ENCODE measurements at places on chromosomes 12 and 14.

GRCh38 chr14:75023108-75023507, 20.4 kb downstream of the EIF2B2 start:
- DNase-seq, result no peak

GRCh38 chr14:68510201-68511128, 282.4 kb downstream of the ZFP36L1 start:
- peak; percentile 95 for DNase-seq

GRCh38 chr12:19801941-19802340, 362.6 kb downstream of the AEBP2 start:
- DNase-seq, result no peak

DNA sequence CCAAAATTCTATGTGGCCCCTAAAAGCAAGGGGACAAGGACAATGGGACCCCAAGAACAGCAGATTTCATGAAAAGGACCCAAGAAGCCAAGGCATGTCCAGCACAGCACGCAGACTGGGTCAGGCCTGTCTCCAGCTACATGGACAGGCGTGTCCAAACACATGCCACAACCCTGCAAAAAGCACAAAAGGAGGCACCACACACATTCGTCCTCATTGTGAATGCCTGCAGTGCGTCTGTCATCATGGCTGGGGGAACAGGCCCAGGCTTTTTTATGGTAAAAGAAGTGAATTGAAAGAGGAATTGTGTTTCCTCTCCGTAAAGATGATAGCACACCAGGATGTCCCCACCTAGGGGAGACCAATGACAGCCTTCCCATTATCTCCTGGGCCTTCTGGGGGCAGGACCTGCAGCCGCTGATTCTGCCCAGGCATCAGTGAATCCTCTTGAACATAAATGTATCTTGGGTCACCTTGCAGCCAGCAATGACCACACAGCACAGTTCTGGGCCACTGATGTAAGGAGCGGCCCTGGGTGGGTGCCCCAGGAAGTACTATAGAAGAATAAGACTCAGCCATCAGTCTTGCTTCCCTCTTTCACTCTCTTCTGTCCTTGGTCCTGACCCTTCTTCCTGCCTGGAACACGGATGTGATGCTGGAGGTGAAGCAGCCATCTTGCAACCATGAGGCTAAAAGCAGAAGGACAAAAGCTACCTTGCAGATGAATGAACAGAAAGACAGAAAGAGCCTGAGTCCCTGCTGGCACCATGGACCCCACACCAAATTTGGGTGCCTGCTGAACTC, 29.8 kb upstream of the C14orf180 start:
- no peak for DNase-seq

GRCh38 chr14:96727491-96727890, 69.7 kb upstream of the VRK1 start:
- no peak for DNase-seq

DNA sequence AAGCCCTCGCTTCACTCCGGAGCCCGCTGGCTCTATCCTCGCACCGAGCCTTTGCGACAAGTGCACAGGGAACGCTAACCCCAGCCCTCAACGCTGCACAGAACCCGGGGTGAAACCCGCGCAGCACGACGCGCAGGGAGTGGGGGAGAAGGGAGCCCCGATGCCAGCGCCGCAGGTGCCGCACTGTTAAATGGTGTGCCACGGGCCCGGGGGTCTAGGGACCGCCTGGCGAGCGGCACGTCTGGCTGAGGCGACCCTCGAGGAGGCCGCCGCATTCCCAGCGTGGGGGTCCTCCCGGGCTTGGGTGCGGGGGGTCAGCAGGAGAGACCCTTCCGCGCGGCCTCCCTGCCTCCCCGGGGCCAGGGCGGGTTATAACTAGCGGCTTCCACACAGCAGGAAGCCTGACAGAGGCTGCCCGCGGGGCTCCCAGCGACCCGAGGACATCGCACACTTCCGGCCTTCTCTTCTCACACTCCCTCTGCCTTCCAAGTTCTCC, 23.8 kb upstream of the LRTM2 start:
- peak; percentile 24 for DNase-seq

GRCh38 chr14:71060825-71061455, 153.7 kb downstream of the PCNX1 start:
- peak; percentile 17 for DNase-seq

DNA sequence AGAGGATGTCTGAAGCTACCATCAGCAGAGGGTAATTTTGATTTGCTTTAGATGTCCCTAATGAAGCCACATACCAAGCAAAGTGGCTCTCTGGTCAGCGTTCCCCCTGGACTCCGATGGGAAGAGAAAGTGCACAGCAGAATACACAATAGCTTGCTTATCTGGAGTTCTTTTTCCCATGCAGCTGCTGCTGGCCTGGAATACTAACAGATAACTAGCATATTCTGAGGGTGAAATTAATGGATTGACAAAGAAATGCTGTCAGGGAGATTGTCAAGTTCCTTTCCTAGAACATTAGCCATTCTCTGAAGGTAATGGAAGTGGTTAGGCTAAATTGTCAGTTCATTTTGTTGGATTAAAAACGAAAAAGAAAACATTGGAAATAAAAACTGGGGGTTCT, 391.3 kb downstream of the FLRT2 start:
- no peak for DNase-seq

DNA sequence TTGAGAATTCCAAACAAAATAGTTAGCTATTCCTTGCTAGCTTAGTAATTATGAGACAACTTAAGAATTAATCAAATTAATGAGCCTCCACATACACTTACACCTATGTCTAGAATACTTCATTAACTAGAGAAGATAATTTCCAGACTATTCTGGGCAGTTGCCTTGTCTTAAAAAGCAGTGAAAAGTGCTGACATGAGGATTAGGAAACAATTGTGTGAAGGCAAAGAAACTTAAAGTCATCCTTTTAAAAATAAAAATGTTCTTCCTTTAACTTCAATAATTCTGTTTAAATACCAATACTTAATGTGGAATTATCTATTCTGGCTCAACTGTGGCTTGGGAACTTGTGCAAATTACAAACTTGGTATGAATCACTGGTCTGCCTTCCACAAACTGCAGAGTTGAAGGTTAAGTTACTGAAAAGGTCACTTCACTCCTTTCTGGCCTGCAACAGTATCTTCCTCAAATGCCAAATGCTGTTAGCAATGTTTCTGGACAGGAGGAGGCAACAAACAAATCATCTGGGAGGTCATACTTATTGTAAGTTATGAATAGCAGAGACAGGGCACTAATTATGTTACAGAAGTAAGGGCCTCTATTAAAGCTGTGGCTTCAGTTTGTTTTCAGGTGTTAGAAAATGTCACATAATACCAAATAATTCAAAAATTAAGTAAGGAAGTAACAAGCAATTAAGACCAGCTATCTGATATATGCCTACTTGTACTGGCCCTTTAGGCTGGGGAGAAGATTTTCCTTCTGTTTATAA, 19.2 kb downstream of the PPTC7 start:
- peak; percentile 69 for DNase-seq

DNA sequence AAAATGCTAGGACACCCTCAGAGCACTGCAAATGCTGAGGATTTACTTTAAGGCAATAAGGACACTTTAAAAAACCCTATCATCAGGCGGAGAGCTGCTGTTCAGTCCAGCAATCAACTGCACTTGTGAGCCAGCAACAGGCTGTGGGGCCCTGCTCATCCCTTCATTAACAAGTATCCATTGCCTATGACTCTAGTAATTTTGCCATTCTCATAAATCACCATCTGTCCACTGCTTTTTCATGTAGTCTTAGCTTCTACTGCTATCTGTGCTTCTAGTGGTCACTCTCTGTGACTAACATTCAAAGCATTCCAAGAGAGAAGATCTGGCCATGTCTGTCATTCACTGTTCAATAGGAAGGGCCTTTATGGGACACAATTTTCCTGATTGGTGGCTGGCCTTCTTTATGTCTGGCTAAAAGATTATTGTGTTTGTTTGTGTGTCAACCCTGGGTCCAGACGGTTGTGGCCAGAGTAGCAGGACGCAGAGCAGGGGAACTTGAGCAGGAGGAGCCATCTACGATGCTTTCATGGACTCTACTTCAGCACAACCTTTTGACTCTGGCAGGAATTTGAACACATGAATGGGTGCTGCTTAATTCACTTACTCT, 3.6 kb upstream of the KRAS start:
- DNase-seq, result no peak

- no peak for DNase-seq
Observed at GRCh38 chr12:64674367-64674922, 64.2 kb downstream of the RASSF3 start.

DNA sequence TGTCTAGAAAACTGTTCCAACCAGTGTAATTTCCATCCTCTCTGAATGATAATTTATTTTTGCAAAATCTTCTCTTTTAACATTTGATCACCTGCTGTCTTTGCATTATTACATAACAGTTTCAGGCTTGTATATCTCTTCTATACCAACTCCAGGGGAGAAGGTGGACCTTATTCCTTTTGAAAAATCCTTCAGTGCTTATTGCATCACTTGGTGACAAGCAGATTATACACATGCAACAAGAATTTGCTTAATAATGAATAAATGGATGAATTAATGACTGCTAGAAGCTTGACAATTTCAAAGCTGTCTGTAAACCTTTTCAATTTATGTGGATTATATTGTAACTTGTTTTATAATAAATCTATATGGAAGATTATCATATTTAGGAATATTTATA, 37.3 kb upstream of the C12orf75 start:
- DNase-seq, result no peak

DNA sequence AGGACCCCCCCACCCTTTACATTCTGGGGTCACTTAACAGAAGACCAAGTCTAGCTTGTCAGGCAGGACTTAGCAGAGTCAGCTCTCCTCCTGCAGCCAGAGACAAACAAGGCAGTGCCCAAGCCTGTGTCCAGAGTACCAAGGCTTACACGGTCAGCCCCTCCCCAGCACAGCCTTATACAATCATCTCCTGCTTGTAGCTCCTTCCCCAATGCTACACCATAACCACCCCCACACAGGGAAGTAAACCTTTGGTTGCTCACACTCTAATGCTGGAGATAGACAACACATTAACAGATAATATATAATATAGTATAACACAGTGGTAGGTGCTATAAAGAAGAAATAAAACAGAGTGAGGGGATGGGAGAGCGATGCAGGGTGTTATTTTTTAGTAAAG, 175.4 kb upstream of the PWP1 start:
- DNase-seq, result no peak

DNA sequence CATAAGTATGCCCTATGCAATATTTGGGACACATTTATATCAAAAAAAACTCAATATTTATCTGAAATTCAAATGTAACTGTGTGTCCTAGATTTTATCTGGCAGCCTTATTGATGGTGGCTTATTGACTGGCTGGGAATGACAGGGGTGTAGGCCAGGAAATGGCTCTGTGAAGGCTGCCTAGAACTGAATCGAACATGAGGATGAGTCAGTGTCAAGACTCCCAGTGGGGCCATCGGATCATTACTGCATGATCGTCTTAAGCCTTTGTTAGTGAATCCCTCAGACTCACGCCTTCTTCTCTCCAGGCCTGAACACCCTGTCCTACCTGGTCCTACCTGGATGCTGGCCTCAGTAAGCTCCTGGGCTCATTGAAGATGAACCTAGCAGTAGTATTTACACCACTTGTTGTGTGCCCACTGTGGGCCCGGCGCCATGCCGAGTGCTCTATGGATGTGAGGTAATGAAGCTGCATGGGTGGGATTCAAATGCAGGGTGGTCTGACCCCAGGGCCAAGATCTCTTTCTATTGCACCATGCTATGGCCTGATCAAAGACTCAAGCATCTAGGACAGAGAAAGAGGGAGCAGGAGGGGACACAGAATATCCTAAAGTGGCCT, 21.0 kb upstream of the FAIM2 start:
- no peak for DNase-seq

DNA sequence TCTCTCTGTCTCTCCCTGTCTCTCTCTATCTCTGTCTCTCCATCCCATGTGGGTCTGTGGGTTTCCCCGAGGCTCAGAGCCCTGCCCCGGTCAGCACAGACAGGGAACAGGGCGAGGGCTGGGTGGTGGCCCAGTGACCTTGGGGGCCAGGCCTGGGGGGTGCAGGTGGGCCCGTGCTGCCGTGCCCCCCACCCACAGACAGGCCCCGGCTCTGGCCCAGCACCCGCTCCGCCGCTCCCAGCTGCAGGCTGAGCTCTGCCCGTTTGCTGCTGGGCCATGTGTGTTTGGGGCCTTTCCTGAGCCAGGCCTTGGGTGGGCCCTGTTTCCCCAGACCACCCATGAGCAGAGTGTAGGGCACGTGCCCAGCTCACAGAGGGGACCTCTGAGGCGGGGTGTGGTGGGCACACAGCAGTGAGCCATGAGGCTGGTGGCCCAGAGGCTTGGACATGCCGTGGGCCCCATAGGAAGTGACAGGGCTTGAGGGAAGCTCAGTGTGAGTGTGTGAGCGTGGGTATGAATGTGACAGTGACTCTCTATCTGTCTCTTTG, 51.0 kb downstream of the TMEM121 start:
- no peak for DNase-seq

- no peak for DNase-seq
Observed at GRCh38 chr14:21440859-21441258, 15.1 kb downstream of the CHD8 start.
